LoVo (cell line): ENCODE measurements at places on chromosomes 12 and 14.

GRCh38 chr12:26034371-26035142, 76.1 kb downstream of the RASSF8 start:
- no peak for DNase-seq

- no peak for DNase-seq
These were observed 19.9 kb downstream of the LRTM2 start for GRCh38 chr12:1839956-1840951.

DNA sequence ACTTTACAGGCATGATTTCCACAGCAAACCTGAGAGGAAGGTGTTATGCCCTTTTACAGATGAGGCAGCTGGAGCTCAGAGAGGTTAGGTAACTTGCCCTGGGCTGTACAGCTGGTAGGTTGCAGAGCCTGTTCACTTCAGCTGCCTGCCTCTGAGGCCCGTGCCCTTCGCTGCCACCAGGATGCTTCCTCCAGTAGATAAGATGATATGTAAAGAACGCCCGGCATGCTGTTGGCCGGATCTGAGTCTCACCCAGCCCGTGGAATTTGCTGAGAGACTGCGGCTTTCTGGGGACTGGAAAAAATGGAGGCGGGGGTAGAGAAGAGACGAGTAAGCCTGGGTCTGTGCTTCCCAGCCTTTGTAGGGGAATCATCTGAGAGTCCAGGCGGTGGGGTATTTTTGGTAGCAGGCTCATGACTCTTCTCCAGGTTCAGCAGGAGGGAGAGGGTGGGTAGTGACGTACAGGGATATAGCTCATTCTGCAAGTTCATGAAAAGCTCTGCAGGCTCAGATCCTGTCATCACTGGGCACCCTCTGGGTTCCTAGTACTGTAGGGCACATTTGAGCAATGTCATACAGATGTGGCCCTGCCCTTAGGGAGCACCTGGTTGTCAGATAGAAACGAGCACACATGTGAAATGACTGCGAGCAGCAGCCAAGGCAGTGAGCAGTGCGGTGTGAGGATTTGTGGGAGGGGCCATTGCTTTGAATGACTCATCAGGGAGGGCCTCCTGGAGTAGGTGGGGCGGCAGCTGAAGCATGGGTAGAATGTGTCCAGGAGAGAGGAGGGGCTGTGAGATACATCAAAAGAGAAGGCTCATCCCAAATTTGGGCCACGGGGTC, 159.4 kb downstream of the TSPAN9 start:
- DNase-seq, result peak; percentile 70

DNA sequence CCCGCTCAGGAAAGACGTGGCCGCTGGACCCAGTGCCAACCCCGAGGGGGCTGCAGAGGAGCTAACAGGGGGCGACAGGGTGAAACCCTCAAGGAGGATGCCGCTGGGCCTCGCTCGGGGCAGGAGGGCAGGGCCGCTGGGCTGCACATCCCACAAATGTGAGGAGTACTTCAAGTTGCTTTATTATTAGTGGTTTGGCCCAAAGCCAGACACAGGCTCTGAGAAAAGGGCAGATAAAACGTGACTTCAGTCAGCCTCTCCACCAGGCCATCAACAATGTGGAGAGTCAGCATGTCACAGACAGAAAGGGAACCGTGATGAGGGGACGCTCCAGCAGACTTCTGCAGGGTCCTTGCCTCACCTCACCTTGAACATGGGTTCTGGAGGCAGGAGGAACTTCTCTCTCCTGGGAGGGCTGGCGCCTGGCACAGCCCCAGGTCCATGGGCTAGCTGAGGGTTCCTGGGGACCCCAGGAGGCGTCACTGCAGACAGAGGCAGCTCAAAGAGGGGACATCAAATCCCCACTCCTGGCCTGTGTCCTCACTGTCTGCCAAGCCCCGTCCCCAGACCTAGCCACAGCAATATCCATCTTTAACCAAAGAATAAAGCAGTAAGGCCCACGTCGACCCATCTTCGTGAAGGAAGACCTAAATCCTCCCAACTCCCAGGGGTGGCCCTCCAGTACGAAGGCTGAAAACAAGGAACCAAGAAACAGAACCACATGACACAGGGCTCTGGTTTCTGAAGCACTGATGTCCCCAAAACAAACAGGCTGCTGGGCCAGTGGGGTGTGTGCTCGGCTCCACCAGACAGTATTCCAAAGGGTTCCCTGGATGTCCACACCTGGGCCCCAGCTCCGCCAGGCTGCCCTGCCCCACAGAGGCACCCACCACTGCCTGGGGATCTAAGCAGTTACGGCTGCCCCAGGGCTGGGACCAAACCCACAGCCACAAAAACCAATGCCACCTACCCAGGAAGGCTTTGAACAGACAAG, 35.1 kb downstream of the CCDC85C start:
- peak; percentile 30 for DNase-seq

GRCh38 chr14:81331229-81332021, 68.7 kb downstream of the STON2 start:
- DNase-seq, result no peak
